ENCODE measurements at places on chromosomes 7 and 10. TPM values are rescaled to one million over a fixed set of nuclear protein-coding genes. Genes with fewer than 3 reads are reported as not detected.

Gene PRLHR
- total RNA-seq = not detected

Gene FAM221A
- 0.95 TPM for total RNA-seq

Gene CYP2C19
- not detected for total RNA-seq

Gene HOXA11
- total RNA-seq = 0.16 TPM

Gene UPF2
- total RNA-seq = 14.2 TPM
